Muscle of arm (tissue), 14 donors: ENCODE measurements at places on chromosomes 1 and 21. TPM values are rescaled to one million over a fixed set of nuclear protein-coding genes. Genes with fewer than 3 reads are reported as not detected.

The ZMYND12 gene
- 0.60 TPM for polyA plus RNA-seq

The KLHDC9 gene
- 0.32 TPM for polyA plus RNA-seq

GRCh38 chr21:43644609-43645008 lies 14.7 kb downstream of the HSF2BP start:
- DNase-seq: no peak

GRCh38 chr1:178768423-178768822 lies 43.4 kb downstream of the RALGPS2 start:
- DNase-seq: no peak

GRCh38 chr1:212958175-212958574 lies 7.8 kb downstream of the VASH2 start:
- no peak for DNase-seq

The JAM2 gene
- polyA plus RNA-seq: 42.6 TPM

DNA sequence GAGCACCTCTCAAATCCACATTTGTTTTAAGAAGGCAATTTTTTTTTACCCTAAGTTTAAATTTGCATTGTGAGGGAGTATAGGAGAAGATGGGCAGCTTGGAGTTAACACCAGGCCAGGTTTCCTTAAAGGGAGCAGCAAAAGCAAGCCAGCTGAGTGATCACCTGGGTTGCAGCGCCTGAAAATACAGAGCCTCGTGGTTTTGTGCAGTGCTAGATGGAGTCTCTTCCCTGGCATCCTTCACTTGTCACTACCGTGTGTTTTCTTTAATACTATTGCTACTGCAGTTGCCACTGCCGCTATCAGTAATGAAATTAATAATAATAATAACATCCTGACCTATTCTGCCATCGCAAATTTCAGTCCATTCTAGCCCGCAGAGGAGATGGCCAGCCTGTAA lies 35.2 kb upstream of the VAV3 start:
- no peak for DNase-seq

- DNase-seq: no peak
Measured at GRCh38 chr1:78223417-78224215, 177.8 kb downstream of the GIPC2 start.

The BRINP3 gene
- 1.8 TPM for polyA plus RNA-seq

DNA sequence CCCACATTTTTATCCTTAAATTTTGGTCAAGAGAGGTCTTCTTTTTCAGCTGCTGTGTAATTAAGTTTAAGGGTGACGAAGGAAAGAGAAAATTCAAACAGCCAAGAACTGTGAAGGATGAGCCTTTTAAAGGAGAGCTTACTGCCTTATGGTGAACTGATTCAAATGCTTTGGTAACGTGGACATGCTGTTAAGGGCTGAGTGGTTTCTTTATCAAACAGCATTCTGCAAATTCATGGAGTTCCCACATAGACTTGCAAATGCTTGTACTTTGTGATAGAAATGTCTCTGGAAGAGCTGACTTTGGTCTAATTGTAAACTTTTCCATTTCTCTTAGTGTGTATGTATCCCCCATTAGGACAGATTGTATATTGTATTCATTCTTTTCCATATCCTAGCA lies 93.8 kb downstream of the CHD1L start:
- DNase-seq: no peak

The MAP1LC3C gene
- polyA plus RNA-seq: 6.2 TPM

DNA sequence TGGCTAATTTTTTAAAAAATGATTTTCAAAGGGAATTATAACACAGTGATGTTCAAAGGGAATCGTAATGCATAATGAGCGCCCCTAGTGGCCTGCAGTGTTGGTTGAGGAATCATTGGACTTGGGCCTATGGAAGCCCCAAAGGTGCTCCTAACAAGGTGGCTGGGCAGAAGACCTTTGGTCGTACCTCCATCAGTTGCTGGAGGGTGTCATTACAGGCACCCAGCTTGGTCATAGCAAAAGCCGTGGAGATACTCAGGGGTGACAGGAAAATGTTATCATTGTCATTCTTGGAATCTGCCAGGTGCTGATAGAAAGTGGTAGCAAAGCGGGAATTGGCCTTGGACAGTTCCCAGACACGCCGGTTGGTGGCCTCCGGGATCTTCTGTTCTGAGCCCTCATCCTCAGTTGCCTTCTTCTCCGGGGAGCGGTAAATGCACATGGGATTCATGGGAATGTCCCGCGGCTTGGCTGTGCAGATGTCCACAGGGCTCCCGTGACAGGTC lies 2.7 kb downstream of the SERPINC1 start:
- no peak for DNase-seq

The TPTE gene
- not detected for polyA plus RNA-seq

The GABRD gene
- polyA plus RNA-seq: 0.65 TPM

DNA sequence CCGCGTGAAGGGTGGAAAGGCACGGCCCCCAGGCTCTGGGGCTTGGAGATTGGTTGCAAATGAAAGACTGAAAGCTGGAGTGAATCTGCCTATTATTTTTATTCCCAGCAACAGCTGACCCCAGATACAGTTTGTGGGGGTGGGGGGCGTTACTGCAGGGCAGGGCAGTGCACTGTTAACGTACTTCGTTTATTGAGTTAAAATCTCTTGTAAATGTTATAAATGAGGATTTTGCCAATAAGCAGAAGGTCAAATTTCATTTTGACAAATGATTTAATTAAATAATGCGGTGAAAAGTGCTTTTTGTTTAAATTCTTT lies 1.0 kb upstream of the VPS26C start:
- no peak for DNase-seq

The PIK3CD gene
- polyA plus RNA-seq: 2.2 TPM

GRCh38 chr1:82562448-82562847 lies 761.7 kb downstream of the ADGRL2 start:
- DNase-seq: no peak
